ENCODE measurements at places on chromosomes 13 and 19. TPM values are rescaled to one million over a fixed set of nuclear protein-coding genes. Genes with fewer than 3 reads are reported as not detected.

DNA sequence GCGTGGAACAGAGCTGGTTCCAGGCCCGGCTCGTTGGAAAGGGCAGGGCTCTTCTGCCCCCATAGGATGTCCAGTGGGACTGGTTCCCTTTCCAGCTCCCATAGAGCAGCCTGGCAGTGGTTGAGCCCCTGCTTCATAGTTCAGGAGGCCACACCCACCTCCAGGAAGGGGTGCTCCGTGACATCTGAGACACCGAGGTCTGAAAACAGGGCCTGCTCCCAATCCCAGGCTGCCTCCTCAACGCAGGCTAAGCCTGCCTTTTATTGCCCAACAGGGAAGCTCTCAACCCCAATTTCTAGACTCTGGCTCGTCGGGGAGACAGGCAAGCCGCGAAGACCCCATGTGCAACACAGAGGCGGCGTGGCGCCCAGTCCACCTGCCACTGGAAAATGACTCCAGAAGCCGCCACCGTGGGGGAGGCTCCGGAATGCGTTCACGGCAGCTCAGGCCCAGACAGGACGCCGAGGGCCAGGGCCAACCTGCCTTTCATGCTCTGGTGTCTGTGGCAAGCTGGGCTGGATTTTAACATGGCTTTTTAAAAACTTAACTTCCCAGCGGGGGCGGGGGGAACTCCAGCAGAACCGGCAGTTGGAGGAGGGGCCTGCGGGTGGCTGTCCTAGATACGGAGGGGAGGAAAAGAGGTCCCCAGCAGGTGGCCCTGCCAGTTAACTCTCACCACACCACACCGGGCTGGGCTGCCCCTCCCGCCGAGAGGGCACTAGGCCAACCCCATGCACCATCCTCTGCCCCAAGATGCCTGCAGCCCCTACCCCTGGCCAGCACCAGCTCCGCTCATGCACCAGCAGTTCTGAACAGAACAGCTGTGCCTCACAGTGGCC lies 17.9 kb upstream of the TINCR start:
- DNase-seq = no peak

GRCh38 chr19:5093297-5093928 lies 124.5 kb downstream of the KDM4B start:
- no peak for DNase-seq

DNA sequence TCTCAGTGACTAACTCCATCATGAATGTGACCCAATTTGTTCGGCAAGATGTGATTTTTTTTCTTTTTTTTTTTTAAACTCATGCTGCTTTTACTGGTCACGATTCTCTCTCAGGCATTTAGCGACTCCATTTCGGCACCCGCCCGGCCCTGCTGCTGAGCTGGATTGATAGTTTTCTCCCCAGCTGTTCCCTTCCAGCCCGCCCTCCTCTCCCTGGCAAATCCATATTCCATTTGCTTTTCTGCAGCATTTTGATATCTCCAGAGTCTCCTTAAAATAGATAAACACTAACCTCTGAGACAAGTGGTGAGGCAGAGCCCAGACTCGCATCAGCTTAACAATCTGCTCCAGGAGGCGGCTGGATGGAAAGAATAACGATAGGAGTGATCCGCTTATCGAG lies 55.5 kb upstream of the KATNAL1 start:
- DNase-seq = no peak

- DNase-seq = no peak
Measured at GRCh38 chr19:35889370-35890112, 10.8 kb downstream of the NFKBID start.

GRCh38 chr13:27339299-27339698 lies 68.7 kb downstream of the RASL11A start:
- no peak for DNase-seq

GRCh38 chr19:44869733-44870470 lies 21.2 kb upstream of the TOMM40 start:
- DNase-seq = peak; percentile 47

- no peak for DNase-seq
Measured at GRCh38 chr13:41674246-41674645, 216.9 kb downstream of the RGCC start.

GRCh38 chr13:43515531-43515930 lies 271.2 kb downstream of the ENOX1 start:
- DNase-seq = no peak

DNA sequence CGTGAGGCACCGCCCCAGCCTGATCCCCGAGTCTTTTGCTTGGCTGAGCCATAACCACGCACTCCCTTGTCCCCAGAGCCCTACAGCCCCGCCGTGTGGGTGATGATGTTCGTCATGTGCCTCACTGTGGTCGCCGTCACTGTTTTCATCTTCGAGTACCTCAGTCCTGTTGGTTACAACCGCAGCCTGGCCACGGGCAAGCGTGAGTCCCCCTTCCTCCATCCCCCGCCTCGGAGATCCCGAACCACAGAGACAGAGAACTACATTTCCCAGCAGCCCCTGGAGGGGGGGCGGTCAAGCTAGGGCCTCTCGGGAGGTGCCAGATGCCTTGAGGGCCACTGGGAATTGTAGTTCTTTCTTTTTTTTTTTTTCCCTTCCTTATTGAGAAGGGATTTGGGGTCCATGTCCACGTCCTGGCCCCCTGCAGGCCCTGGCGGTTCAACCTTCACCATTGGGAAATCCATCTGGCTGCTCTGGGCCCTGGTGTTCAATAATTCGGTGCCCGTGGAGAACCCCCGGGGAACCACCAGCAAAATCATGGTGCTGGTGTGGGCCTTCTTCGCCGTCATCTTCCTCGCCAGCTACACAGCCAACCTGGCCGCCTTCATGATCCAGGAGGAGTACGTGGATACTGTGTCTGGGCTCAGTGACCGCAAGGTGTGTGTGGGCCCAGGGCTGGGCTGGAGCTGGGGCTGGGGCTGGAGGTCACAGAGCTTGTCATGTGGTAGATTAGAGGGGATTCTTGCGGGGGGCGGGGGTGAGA lies 25.9 kb downstream of the GRIN2D start:
- peak; percentile 68 for DNase-seq

DNA sequence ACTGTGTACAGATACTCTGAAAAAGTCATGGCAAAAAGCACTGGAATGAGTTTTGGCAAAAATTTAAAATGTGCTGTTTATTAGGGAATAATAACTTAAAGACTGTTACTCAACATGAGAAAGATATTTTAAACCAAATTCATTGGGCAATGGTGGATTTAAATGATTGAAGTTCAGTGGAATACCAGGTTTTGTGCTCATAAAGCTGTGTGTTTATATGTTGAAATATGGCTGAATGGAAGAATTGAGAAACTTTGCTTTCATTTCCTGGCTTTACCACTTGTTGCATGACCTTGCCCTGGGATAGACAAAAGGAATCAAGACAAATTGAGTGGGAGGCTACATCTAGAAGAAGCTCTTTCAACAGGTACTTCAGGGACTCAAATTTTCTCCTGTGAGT lies 246.4 kb downstream of the GPC5 start:
- no peak for DNase-seq

DNA sequence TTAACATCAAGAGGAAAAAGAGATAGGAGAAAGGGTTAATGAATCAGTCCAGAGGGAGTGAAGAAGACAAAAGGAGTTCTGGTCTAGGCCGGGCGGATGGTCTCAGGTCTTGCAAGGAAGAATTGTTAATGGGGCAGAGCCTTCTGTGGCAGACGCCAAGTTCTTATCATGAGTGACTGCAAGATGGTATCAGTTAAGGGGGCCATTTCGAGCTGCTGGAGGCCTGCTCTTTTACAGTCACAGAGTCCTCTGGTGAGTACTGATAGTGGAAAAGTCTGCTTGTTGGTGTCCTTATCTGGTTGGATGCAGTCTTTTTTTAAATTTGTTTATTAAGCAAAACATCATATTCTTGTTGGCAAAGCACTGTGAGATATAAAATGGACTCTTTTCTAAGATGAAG lies 590.9 kb upstream of the SGCG start:
- DNase-seq = no peak

DNA sequence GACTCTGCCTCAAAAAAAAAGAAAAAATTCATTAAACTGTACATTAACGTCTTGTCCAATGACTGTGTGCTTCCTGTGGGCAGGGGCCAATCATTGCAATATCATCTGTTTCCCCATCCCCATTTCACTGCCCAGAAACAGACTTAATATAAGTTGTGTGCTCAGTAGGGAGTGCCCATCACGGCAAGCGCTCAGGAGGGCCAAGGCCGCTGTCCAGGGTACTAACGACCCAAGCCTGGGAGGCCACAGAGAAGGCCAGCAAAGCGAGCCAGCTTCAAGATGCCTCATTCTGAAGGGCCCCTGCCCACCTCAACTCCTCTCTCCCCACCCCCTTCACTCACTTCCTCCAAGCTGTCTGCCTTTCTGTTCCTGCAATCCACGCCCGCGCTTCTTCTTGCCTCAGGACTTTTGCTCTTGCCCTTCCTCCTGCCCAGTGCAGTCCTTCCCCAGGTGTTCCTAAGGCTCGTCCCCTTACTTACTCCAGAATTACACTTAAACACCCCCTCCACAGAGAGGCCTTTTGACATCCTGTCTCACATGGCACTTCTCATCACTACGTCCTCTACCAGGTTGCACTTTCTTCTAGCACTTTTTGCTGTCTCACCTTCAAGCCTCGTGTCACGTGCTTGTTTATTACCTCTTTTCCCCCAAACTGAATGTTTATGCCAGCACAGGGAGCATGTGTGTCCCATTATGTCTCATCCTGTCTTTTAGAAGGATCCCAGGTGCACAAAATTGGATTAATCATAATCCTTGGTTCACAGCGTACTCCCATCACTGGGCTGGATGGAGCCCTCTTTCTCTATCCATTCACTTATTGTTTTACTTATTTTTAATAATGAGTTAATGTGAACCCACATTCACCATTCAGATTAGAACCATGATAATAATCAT lies 11.3 kb upstream of the POU2F2 start:
- DNase-seq = no peak

GRCh38 chr13:40979232-40979631 lies 39.9 kb downstream of the ELF1 start:
- DNase-seq = no peak

GRCh38 chr13:82688400-82688994 lies 1193.8 kb downstream of the SLITRK1 start:
- no peak for DNase-seq

DNA sequence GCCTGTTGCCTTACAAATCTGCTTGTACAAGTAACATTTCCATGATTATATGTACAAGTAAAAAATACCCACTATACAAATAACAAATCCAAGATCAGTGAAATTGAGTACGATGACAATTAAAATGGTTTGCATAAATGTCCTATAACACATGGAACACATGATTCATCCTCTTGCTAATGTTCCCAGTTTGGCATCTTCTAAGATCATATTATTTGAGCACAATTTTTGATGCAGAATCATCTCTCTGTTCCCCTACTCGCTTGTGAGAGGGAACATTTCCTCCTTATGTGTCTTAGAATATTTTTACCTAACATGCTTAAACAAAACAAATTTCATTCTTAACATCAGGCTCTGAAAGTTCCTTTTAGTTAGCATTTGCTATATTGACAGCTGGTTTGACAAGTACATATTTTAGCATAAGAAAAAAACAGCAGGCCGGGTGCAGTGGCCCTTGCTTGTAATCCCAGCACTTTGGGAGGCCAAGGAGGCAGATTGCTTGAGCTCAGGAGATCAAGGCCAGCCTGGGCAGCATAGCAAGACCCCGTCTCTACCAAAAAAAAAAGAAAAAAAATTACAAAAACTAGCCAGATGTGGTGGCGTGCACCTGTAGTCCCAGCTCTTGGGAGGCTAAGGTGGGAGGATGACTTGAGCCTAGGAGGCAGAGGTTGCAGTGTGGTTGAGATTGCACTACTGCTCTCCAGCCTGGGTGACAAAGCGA lies 14.2 kb downstream of the ZNF331 start:
- no peak for DNase-seq

DNA sequence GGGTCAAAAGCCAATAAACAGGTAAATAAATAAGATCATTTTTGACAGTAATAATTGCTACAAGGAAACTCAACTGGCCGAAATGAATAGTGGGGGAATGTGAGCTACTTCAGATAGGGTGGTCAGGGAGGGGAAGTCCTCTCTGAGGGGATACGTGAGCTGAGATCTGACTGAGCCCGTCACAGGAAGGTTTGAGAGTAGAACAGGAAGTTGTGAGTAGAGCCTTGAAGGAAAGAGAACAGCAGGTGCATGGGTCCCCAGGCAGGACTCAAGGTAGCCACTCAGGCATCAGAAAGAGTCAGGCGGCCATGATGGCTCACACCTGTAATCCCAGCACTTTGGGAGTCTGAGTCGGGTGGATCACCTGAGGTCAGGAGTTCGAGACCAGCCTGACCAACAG lies 6.3 kb downstream of the IRGQ start:
- DNase-seq = no peak

GRCh38 chr19:43554317-43554895 lies 20.9 kb downstream of the XRCC1 start:
- no peak for DNase-seq

DNA sequence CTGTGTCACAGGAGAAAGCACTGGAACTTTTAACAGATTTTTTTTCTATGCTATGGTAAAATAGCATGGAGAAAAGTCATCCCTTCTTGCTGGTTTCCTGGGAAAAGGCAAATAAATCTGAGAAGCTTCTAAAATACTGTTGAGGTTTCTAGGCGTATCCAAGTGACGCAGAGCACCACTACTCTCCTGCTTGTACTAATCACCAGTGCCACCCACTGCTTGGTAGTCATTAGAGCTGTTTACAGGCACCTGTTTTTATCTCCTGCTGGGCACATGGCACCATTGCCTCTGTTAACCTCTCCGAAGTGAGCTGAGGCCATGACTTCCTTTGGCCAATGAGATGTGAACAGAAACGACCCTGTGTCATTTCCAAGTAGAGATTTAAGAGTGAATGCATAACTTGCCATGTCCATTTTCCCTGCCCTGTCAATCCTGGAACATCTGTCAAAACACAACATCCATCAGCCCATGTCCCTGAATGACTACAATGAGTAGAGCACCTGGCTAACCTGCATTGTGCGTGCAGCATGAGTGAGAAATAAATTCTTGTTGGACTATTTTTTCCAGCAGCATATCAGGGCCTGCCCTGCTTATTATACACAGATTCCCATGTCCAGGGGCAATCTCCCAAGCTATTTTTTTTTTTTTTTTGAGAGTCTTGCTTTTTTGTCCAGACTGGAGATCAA lies 17.3 kb upstream of the OXGR1 start:
- DNase-seq = no peak

DNA sequence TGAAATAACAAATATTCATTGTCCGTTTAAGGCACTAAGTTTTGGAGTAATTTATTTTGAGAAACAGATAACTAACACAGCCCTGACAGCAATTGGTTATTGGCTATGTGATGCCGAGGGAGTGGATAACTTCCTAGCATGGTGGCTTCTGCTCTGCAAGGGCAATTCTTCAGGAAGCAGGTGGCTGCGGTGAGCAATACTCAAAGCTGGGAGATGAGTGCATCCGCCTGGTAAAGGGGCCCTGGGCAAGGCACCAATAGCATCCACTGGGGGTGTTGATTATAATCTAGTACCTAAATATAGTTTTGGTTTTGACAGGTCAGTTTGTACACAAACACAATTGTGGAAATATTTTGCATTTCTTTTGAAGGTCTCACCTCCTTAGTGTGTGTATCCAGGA lies 41.0 kb downstream of the CCDC70 start:
- no peak for DNase-seq

- no peak for DNase-seq
Measured at GRCh38 chr13:26660185-26660584, 100.4 kb downstream of the GPR12 start.

PPP6R1 gene
- 60.0 TPM for total RNA-seq

SIGLEC8 gene
- 1.5 TPM for total RNA-seq

PSG7 gene
- not detected for total RNA-seq

NUMBL gene
- 39.7 TPM for total RNA-seq

ZNF296 gene
- 5.0 TPM for total RNA-seq

LIPE gene
- 10.0 TPM for total RNA-seq

ZMYM2 gene
- total RNA-seq = 70.3 TPM

ANGPTL8 gene
- total RNA-seq = not detected

NKG7 gene
- 4.3 TPM for total RNA-seq

HIPK4 gene
- 0.19 TPM for total RNA-seq

ZNF430 gene
- 12.5 TPM for total RNA-seq

CEACAM16 gene
- not detected for total RNA-seq

Data from mucosa of descending colon (tissue), 3 donors.